ACHN (cell line): ENCODE measurements at places on chromosomes 16 and 17.

GRCh38 chr17:80920441-80920840, 71.2 kb upstream of the CHMP6 start:
- DNase-seq, result no peak

GRCh38 chr17:50693036-50693682, 14.6 kb downstream of the ANKRD40 start:
- DNase-seq, result peak; percentile 70

DNA sequence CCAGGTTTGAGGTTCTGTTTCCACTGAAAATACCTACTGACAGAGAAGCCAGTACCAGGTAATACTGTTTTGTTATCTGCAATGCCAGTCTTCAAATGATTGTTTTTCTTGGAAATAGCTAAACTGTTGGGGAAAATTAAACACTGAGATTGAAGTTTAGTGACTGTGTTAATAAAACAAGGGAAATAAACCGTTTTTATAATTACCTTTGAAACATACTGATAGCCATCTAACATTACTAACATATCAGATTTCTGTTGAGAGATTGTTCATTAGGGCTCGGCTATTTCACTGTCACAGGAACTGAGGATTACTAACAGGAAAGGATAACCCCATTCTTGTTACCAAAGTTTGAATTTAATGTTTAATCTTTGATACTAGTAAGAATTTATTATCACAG, 42.1 kb downstream of the CYB5B start:
- DNase-seq, result no peak

DNA sequence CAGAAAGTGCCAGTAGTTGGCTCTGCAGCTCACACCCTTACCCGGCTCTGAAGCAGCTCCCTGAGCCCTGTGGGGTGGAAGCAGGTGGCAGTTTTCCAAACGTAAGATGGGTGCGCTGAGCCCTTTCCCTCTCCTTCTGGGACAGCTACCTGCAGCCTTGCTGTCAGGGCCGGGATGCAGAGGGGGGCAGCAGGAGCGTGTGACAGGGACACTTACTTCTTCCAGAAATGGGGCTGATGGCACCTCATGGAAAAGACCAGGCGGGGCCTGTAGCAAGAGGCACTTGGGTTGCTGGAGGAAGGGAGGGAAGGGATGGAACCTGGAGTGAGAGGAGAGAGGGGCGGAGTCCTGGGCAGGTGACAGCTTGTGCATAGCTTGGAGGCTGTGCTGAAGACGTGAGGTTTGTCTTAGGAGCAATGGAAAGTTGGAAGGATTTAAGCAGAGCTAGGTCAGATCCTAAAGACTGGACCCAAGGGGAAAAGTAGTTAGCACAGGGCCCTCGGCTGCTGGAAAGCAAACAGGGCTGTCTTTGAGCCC, 216.8 kb upstream of the RPL38 start:
- no peak for DNase-seq

DNA sequence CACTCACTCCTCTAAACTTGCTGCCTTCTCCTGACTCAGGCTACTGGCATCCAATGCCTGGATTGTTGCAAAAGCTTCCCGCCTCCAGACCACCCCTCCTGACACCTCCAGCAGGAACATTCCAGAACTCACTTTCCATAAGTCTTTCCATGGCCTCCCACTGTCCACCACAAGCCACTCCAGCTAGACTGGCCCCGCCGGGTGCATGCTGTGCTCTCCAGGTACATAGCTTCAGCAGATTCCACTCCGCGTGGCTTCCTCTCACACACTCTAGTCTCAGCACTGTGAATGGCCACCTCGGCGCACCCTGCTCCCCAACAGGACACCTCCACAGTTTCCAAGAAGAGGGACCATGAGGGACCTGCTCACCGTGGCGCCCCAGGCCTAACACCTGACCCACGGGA, 25.9 kb upstream of the FAAP100 start:
- DNase-seq, result no peak

DNA sequence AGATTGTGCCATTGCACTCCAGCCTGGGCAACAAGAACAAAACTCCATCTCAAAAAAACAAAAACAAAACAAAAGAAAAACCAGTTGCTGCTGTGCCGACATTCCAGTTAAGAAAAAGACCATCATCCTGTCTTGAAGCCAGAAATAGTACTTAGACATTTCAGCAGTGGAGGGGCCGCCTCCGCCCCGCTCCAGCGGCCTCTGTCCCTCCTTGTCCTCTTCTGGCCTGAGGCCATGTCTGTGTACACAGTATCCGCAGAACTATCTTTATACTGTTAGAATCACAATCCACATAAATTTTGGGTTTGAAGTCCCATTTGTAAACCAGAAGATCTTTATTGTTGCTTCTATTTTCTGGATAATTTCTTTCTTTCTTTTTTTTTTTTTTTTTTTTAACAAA, 24.9 kb downstream of the ZC3H18 start:
- DNase-seq, result no peak

- DNase-seq, result no peak
These were observed 60.1 kb upstream of the NUDT7 start for GRCh38 chr16:77662246-77662645.

- DNase-seq, result no peak
These were observed 14.7 kb upstream of the SEZ6 start for GRCh38 chr17:29020576-29020975.

- no peak for DNase-seq
These were observed 5.7 kb upstream of the CISD3 start for GRCh38 chr17:38724337-38724988.

- DNase-seq, result no peak
These were observed 208.9 kb downstream of the C16orf95 start for GRCh38 chr16:87108278-87108677.

DNA sequence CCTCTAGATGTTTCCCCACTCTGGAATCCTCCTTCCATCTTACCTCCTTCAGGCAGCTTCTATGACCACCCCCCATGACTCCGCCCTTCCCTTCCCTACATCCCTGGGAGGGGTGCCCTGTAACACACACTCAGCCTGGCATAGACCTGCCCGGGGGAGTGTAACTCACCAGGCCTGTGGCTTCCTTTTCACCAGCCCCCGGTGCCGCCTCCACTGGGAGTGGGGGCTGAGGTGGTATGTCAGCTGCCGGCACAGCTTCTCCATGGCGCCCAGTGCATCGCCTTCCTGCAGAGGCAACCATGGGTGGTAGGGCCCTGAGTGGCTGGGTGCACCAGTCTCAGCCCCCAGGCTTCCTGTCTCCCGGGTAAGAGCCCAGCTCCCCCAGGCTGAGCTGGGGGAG, 32.3 kb downstream of the TRPV2 start:
- no peak for DNase-seq

GRCh38 chr17:32385121-32385520, 35.2 kb downstream of the ZNF207 start:
- no peak for DNase-seq

- DNase-seq, result no peak
These were observed 37.5 kb downstream of the AKAP10 start for GRCh38 chr17:19939993-19940721.

DNA sequence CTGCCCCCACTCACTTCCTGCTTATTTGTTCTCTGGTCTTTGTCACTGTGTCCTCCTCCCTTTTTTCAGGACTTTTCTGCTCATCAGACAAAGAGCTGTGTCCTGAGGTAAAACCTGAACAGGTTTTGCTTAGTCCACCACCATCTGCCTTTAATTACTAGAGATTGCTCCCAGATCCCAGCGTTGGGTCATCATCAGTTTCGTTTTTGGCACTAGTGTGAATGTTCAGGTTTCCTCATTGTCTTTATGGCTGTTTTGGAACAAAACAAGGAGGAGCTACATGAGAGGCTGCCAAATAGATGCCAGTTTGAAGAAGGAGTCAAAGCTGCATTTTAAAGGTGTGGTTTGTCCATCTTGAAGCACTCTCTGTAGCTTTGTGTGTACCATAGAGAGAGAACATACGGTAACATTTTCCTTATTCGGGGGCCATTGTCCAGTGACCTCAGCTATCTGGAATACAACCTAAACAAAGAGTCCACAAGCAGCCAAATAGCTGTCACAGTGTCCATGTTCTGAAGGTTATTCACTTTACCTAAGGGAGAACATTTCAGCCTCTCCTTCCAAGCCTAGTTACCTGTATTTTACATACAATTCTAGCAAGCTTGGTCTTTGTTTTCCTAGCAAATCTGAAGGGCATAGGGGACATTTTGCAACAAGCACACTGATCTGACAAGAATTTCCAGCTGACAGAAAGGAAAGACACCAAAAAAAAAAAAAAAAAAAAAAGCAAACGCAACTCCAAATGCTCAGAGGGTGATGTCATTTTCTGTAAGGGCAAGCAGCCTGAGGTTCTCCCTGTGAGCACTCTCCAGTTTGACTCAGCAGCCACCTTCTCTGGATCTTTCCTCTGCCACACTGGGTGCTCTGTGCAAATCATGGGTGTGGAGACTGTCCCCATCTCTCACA, 196.1 kb downstream of the NTN1 start:
- DNase-seq, result no peak

- DNase-seq, result no peak
These were observed 18.9 kb upstream of the MYH10 start for GRCh38 chr17:8649157-8650118.

- peak; percentile 22 for DNase-seq
These were observed 13.6 kb upstream of the WFDC1 start for GRCh38 chr16:84281074-84281473.

DNA sequence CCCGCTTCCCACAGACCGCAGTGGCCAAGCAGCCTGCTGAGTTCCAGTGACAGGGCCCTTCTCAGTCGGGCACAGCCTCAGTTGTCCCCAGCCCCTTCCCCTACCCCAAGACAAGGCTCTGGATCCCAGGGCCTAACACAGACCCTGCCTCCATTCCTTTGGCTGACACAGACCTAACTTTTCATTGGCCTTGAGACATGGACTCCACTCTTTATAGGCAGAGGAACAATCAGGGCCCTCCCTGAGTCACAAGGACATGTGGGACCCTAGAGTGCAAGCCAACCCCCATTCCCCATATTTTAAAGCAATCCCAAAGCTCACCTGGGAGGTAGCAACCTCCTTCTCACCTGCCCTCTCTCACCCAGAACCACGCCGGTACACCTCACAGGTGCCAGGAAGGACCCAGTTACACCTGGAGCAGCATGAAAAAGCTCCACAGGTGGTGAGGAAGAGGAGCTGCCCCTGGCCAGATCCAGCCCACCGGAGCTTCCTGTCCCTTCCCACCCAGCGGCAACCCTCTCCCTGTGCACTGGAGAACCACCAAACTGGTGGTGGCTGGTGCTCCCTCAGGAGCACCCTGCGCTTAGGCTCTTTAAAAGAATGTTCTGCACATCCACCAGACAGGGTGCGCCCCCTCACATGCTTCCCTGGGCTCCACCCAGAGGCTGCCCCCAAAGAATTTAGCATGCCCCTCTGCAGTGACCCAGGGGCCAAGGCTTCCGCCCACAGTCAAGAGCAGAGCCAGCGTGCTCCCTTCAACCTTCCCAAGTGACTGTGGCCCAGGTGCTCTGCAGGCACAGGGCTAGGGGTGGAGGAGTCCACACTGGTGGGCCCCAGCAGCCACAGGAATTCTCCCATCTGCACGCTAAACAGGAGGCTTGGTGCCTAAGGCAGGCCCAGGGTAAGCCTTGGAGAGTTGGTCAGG, 3.4 kb downstream of the MNT start:
- no peak for DNase-seq

DNA sequence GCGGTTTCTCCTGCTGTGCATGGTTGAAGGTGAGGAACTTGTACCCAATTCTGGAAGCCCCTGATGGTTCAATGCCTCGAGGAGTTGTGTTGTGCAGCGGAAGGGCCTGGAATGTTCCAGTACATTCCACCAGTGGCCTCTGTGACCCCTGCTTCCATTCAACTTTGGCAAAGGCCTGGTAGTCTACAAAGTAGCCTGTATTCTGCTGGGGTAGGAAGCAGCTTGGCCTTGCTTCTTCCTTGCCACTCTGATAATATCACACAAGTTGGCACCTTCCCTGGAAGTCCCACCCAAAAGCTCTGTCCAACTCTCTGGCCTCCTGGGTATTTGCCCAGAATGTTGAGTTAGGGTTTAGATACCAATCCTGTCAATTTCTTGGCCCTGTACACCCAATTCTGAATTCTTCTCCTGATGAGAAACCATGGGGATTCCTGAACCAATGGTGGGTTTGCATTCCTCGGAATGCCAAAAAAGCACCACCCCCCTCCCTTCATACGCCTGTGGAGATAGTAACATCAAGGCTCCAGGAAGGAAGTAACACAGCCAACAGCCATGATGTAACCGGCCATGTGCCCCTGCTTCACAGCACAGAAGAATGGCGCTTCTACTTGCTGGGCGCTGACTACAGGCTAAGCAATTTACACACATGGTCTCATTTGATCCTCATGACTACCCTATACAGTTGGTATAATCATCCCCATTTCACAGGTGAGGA, 11.8 kb upstream of the FAM117A start:
- DNase-seq, result peak; percentile 12

DNA sequence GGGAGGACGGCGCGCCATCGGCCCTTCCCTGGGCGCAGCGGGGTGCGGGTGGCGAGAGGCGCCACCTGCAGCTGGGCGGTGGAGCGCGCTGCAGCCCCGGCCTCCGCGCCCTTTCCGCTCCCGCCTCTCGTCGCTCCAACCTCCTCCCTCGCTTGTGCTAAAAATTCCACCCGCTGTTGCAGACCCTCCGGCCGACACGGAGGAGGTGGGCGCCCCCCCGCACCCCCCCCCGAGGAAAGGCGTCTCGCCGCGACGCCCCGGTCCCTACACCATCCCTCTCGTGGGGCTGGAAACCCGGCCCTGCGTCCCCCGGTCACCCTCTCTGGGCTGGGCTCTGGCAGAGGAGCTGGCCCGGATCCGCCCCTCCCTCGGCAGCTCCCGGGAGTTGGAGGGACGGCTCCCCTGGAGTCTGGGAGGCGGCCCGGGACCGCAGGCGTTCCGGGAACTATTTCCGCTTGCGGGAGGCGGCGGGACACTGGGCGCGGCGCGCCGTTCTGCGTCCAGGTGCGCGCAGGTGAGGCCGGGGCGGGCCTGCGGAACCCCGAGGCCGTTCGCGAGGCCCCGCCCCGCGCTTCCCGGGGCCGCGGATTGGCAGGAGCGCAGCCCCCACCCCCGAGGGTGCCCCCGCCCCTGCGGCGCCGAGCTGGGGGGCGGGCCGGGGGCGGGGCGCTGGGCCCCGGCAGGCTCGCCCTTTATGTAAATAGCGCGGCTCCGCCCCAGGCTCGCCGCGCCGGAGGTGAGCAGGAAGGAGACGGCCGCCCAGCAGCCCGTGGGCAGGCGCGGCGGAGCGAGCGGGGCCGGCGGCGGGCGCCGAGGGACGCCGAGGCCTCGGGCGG, at the start of gene LLGL2:
Gene LLGL2, plus strand, starts transcription at position 728 of the 836 bp plus-strand sequence. CDS start 17,730 bp downstream, outside the sequence.
- DNase-seq, result peak; percentile 91

GRCh38 chr16:9027070-9027799, 63.5 kb upstream of the USP7 start:
- DNase-seq, result no peak

- no peak for DNase-seq
These were observed 69.9 kb downstream of the IRX3 start for GRCh38 chr16:54216688-54217087.

DNA sequence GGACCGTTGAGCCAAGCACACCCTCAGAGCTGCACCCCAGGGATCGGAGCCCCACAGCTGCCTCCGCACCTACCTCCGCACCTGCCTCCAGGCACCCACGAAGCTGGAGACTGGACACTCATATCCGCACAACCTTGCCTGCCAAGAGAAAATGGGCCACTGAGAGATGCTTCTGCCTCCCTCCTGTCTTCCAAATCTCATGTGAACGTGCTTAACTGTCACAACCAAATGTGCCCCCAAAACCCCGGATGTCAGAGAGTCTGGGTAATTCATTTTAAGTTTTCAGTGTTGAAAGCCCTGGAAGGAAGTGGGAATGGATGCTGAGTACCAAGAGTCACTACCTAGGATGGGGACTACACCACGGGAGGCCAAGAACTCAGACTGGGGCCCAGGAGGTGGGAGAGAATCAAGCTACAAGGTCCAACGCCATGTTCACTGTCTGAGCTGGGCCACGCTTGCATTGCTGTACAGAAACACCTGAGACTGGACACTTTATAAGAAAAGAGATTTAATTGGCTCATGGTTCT, 49.5 kb upstream of the MEAK7 start:
- DNase-seq, result no peak
